ENCODE measurements at places on chromosomes 6 and 20.

DNA sequence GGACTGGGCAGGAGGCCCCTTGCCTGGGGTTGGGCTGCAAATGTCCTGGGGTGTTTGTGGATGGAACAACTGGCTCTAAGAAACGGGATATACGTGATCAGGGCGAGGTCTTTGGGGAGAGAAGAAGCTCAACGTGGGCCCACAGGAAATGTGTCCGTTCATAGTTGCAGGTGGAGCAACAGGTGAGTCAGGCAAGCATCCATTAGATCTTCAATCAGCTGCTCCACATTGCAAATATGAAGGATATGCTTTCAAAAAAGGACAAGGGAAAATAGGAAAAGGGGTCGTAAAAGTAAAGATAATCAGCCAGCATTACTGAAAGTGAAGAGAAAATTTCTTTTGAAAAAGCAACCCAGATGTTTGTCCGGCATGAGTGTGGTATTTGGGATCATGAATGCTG lies 251.0 kb downstream of the CDH4 start:
- DNase-seq = no peak

DNA sequence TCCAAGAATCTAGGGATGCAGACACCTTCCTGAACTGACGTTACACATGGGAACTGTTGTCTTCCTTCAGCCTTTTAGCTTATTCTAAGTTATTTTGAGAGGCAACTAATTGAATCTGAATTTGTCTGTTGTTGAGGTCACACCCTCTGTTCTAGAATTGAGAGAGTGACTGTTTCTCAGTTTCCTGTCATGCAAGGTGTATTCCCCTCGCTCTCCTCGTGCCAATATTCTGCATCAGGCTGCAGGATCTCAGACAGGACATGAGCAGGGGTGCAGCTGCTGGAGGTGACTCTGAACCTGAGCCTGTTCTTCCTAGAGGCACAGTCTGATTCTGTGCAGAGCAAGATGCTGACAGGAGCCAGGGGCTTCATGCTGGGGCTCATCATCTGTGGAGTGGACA lies 52.5 kb downstream of the HLA-DPB1 start:
- no peak for DNase-seq

DNA sequence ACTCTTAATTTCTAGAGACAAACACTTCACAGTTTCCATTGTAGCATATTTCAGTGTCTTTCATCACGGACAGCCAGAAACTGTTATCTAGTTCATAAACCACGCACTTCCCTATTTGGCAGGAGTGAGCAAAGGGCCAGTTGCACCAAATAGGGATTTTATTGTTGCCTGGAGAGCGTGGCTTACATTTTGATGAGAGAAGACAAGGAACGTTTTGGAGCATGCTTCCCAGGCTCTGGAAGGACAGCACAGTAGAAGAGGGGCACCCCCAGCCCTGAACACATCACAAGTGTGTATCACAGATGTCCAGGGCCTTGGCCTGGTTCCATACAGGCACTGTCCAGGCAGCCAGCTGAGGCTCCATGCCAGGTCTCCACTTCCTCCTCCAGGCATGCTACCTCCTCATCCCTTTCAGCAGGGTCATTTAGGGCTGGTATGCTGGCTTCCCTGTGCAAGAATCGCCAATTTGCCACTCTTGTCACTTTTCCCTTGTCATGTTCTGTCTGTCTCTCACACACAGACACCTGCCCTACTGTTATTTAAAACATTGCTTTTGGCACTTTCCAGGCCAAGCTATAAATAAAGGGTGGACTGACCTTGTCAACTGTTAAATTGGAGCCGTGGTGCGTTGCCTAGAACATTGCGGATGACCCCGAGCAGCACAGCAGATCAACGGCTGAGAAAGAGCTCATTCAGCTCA lies 235.0 kb upstream of the GMDS start:
- DNase-seq = no peak

DNA sequence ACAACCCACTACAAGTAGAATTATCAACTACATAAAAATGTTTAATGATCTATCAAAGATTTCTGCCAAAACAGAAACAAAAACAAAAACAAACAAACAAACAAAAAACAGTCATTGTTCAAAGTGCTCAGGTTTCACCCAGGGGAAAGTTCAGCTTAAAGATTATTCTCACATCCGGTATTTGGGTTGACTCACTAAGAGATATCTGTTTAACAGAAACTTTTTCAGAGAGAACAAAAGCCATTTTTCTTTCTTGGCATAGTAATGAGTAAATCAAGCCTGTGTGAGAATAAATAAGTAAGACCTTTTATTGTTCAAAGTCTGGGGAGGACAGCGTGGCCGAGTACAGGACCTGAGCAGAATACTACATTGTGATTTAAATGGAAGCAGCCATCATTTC lies 143.6 kb downstream of the RCAN2 start:
- no peak for DNase-seq

GRCh38 chr6:151254451-151255081 lies 14.8 kb downstream of the AKAP12 start:
- DNase-seq = no peak

DNA sequence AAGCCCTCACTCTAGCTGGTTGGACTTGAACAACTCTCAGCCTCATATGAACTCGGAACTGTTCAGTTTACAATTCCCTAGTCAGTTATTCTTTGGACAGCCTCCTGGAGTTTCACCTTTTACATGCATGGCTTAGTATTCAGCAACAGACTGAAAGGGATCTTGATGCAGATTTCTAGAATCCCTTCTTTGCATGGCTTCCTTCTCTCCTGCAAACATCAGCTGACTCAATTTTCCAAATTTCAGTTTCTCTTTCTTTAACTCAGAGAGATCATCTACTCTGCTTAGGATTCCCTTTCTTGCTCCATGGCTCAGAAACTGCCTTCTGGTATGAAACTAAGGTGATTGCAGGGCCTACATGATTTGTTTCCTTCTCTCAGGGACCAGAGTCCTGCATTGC lies 99.6 kb downstream of the CEP57L1 start:
- no peak for DNase-seq

DNA sequence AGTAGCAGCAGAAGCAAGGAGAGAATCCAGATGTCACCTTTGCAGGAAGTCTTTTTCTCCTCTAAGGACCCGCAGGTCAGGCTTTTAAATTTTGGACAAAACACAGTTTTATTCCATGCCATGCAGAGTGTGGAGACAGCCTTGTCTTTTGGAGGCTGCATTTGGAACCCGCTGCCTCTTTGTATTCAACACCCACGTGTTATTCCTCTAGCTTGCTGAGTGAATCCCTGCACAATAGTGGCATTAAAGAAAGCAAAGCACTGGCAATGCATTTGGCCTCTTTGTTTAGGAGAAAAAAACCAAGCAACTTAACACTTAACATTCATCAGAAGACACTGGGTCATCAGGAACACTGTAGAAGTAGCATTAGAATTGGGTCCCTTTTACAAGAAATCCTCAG lies 43.5 kb downstream of the TFAP2B start:
- no peak for DNase-seq

DNA sequence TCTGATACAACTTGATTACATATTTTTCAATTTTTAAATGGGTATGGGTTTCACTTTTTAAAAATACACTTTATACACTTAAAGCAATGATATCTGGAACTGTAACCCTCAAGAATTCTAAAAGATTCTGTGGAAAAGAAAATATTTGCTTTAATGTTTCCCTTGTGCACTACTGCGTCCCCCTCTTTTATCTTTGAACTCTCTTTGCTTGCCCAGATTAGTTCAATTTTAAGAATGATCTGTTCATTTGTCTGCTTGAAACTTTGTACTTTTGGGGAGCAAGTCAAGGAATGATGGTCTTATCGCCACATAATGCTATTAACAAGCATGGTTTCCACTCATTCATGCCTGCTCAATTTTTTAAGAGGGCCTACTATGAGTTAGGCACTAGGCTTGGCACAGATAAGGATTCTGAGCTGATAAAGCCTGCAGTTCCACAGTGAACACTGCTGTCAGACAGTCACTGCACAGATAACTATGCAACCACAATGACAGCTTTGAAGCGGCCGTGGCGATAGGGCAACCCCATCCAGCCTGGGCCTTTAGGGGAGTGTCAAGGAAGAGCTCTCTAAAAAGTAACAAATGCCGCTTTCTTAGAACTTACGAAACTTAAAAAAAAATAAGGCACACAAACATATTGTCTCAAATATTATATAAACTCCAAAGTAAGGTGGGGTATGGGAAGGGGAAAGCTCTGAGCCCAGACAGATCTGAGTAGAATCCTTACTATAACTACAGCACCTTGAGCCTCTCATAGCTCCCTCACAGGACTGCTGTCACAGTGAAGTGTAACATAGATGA lies 29.7 kb downstream of the FYN start:
- no peak for DNase-seq

GRCh38 chr20:17641993-17642392 lies 40.0 kb downstream of the RRBP1 start:
- DNase-seq = no peak

- no peak for DNase-seq
These were observed 35.2 kb downstream of the ADGB start for GRCh38 chr6:146634022-146634421.

DNA sequence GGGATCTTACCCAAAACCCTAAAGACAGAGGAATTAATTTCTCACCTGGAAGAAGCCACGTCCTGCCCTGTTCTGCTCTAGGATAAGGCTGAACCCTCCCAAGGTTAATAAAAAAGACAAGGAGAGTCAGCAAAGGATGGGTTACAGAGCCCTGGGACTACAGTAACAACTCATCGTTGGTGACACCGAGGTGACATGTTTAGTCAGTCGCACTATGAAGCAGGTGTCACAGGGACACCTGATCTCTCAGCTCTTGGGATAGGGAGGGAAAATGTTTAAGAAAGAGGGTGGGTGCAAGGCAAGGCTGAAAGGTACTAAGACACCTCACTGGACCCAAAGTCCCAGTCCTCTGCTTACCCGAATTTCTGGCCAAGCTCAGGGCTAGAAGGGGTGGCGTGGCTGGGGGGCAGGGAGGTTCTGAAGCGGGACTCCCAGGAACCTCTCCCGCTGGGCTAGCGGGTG lies 562 bp downstream of the MOCS1 start:
- DNase-seq = no peak

GRCh38 chr6:40810171-40810570 lies 223.0 kb upstream of the LRFN2 start:
- peak; percentile 6 for DNase-seq

DNA sequence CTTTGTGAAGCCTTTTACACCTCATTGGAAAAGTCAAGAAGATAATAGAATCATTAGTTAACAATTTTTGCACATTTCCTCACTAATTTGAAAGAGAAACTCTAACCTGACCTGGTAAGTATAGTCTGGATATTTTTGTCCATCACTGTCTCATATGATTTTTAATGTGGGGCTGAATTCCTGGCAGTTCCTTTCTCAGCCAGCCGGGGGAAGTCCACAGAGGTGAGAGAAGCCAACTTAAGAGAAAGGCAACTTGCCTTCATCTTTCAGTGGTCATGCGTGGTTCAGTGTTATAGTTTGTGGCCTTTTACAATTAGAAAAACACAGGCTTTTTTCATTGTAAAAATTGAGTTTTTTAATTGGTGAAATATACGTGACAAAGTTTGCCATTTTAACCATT lies 80.6 kb downstream of the CDYL start:
- no peak for DNase-seq

GRCh38 chr6:10555625-10556309 lies 34.6 kb downstream of the GCNT2 start:
- DNase-seq = no peak

DNA sequence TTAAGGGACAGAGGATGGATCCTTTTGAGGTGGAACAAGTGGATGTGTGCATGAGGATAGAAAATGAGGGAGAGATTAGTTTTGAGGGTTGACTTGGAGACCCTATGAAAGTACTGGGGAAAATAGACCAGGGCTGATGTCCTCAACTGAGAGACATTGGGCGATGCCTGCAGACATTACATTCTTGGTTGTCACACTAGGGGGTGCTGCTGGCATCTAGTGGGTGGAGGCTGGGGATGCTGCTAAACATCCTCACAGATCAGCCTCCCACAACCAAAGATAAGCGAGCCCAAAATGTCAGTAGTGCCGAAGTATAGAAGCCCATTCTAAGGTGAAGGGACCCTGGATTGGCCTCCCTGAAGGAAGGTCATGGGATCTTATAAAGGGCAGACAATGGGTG lies 63.3 kb downstream of the MOCS1 start:
- no peak for DNase-seq

- DNase-seq = no peak
These were observed 13.3 kb upstream of the BEND3 start for GRCh38 chr6:107128577-107128976.

GRCh38 chr6:10793035-10793434 lies 45.3 kb downstream of the MAK start:
- DNase-seq = no peak

DNA sequence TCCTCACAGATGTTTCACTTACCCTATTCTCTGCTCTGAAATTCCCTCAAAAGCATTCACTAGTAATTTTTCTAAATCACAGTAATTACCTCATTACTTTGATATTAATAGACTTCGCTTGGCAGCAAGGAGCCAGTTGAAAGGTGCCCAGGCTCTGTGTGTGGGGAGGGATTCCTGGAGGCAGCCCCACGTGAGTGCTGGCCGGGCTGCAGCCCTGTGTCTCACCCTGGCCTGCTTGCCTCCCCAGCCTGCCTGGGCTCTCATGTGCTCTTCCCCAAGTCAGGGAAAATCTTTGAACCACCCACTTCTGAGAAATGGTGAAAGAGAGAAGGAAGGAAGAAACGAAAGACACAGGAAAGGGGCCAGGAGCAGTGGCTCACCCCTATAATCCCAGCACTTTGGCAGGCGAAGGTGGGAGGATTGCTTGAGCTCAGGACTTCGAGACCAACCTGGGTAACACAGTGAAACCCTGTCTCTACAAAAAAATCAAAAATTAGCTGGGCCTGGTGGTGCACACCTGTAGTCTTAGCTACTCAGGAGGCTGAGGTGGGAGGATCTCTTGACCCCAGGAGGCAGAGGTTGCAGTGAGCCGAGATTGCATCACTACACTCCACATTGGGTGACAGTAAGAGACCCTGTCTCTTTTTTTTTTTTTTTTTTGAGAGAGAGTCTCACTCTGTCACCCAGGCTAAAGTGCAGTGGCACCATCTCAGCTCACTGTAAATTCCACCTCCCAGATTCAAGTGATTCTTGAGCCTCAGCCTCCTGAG lies 20.0 kb upstream of the SNTA1 start:
- DNase-seq = no peak

- peak; percentile 71 for DNase-seq
These were observed at the start of gene SLC22A23 for GRCh38 chr6:3456898-3457709. Gene SLC22A23 (minus strand): TSS chr6:3457050. CDS start chr6:3456559, 491 bp downstream.

GRCh38 chr6:2102966-2103365 lies 142.4 kb downstream of the GMDS start:
- DNase-seq = no peak

DNA sequence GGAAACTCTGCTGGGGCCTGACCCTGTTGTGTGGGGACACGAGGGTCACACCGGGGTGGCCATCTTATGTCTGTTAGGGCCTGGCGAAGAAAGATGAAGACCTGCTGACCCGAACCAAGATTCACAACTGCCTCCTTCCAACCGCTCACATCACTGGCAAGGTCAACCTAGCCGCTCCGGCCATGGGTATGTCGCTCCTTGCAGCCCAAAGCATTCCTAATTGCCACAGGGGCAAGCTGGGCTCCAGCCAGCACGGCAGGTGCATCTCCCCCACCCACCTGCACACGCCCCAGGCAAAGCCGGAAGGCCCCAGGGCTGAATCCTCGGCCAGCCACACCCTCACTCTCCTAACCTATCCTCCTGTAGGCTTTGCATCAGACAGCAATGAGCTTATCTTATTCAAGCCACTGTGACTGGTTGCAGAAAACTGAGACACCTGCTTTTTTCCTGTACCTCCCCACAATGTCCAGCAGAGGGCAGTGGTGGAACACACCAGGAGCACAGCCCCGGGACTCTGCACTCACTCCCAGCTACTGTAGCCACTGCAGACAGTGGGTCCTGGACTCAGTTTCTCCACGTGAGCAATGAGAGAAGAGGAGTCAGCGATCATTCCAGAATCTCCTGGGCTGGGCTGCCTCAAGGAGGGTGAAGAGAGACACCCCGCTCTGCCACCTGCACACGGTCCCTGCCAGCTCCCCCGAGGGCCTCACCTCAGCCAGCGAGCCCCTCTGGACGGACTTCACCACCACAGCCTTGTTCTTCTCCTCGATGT lies 170.2 kb downstream of the PREX1 start:
- DNase-seq = peak; percentile 78
